Heart right ventricle (tissue), 16 donors: ENCODE measurements at places on chromosomes 4 and X. TPM values are rescaled to one million over a fixed set of nuclear protein-coding genes. Genes with fewer than 3 reads are reported as not detected.

DNA sequence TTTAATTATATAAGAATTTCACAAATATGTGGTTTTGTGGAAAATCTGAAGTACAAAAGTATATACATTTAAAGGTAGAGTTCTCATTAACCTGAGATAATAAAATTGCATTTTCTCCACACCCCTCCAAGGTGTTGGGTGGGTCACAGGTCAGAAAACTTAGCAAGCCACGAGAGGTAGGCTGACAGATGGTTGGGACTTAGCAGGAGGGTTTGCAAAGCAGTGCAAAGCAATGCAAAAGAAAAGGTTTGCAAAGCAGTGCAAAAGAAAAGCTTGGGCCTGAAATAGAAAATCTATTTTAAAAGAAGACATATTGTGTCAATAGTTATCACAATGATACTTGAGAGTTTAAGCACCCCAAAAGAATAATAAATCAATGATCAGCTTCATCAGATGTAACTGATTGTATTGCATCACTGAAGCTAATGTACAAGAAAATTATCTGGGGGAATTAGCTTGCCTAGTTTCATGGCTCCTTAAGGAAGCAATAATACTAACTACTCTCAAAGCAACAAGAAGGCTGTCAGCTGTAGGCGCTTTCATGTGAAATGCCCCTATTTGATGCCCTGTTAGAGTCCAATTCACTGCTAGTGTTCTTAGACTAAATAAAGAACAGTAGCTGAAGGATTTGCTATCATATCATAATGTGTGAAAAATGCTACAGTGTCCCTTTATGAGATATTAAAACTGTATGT is 319.5 kb downstream of the KCNIP4 start:
- H3K27ac ChIP-seq = no peak overlapping the region
- no peaks in the 10 kb centered on the region for H3K36me3 ChIP-seq
- H3K27me3 ChIP-seq = no peaks in the 10 kb centered on the region
- H3K4me3 ChIP-seq = no peak overlapping the region

GRCh38 chr4:184329659-184330400 is 112.2 kb upstream of the ENPP6 start:
- H3K4me3 ChIP-seq = no peak overlapping the region
- no peaks in the 10 kb centered on the region for H3K36me3 ChIP-seq
- H3K4me1 ChIP-seq = no peaks in the 10 kb centered on the region
- no peak for DNase-seq
- no peak overlapping the region for H3K27ac ChIP-seq

- DNase-seq = no peak
- no peak overlapping the region for H3K27ac ChIP-seq
- no peaks in the 10 kb centered on the region for H3K4me1 ChIP-seq
- no peak overlapping the region for H3K4me3 ChIP-seq
- peaks cover 18% of the 10 kb centered on the region for H3K27me3 ChIP-seq
- no peaks in the 10 kb centered on the region for H3K36me3 ChIP-seq
Measured at GRCh38 chr4:41787931-41788330, 39.4 kb upstream of the PHOX2B start.

GRCh38 chrX:24201216-24201615 is 51.7 kb downstream of the ZFX start:
- no peaks in the 10 kb centered on the region for H3K36me3 ChIP-seq
- H3K4me3 ChIP-seq = no peak overlapping the region
- peaks cover 14% of the 10 kb centered on the region for H3K4me1 ChIP-seq
- no peaks in the 10 kb centered on the region for H3K27me3 ChIP-seq

DNA sequence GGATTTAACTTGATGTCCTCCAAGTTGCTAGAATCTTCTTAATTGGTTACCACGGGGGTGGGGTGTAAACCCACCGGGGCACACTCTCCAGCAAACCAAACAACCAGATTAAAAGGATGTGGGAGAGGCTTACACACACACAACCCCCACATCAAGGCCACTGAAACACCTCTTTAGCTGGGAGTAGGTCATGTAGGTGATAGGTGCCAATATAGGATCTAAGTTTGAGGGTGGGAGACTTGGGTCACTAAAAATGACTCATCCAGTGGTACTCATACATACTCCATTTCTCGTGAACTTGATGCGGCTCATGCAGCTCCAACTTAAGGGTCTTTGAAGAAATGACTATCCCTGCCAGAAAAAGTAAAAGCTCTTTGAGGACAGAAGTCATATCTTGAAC is 20.5 kb upstream of the CD40LG start:
- no peak overlapping the region for H3K27ac ChIP-seq
- no peaks in the 10 kb centered on the region for H3K4me1 ChIP-seq
- H3K4me3 ChIP-seq = no peak overlapping the region

DNA sequence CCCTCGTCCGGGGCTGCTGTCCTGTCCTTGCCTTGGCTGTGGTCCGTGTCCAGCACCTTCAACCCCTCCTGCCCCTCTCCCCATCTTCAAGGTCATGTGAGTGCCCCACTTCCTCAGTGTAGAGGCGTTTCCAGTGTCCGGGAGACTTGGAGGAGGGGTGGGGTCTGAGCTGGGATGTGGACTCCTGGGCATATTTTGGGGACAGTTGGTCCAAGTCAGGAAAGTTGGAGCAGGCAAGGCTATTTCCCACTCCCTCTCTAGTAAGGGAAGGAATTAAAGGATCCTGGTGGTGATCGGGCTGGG is 3.0 kb downstream of the PCGF3 start:
- H3K27ac ChIP-seq = no peak overlapping the region
- no peak overlapping the region for H3K4me3 ChIP-seq
- no peaks in the 10 kb centered on the region for H3K27me3 ChIP-seq
- DNase-seq = no peak

- H3K27me3 ChIP-seq = no peaks in the 10 kb centered on the region
- H3K4me1 ChIP-seq = peaks cover 52% of the 10 kb centered on the region
- H3K4me3 ChIP-seq = no peak overlapping the region
- no peak overlapping the region for H3K27ac ChIP-seq
Measured at GRCh38 chr4:87116231-87116630, 104.2 kb downstream of the KLHL8 start.

GRCh38 chrX:34632384-34632783 is 24.7 kb downstream of the TMEM47 start:
- no peak overlapping the region for H3K4me3 ChIP-seq
- H3K27ac ChIP-seq = no peak overlapping the region
- peaks cover 17% of the 10 kb centered on the region for H3K4me1 ChIP-seq
- peaks cover 4% of the 10 kb centered on the region for H3K27me3 ChIP-seq

DNA sequence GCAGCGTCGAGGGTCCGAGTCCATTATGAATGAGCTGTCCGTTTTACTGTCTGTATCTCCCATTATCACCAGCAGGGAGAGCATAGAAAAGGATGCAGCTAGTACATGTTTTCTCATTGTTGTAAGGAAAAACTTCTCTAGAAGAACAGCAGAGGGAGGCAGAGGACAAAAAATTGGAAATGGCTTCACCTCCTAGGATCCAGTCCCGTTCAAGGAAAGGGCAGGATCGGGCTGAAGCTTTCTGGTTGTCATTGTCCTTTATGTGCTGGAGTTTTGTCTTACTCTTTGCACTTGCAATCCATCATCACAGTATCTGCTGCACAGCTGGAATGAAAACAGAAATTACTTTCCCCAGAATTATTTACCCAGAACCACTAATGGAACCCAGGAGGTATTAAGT is 14.7 kb downstream of the NDP start:
- H3K27ac ChIP-seq = no peak overlapping the region
- DNase-seq = no peak
- H3K36me3 ChIP-seq = no peaks in the 10 kb centered on the region

GRCh38 chrX:39261446-39262147 is 460.3 kb downstream of the MID1IP1 start:
- H3K27me3 ChIP-seq = no peaks in the 10 kb centered on the region
- H3K27ac ChIP-seq = no peak overlapping the region
- no peaks in the 10 kb centered on the region for H3K4me1 ChIP-seq
- peak; percentile 13 for DNase-seq
- no peaks in the 10 kb centered on the region for H3K36me3 ChIP-seq
- H3K4me3 ChIP-seq = no peak overlapping the region

GRCh38 chr4:184983672-184984356 is 34.5 kb upstream of the HELT start:
- H3K36me3 ChIP-seq = no peaks in the 10 kb centered on the region
- peak; percentile 69 for DNase-seq

DNA sequence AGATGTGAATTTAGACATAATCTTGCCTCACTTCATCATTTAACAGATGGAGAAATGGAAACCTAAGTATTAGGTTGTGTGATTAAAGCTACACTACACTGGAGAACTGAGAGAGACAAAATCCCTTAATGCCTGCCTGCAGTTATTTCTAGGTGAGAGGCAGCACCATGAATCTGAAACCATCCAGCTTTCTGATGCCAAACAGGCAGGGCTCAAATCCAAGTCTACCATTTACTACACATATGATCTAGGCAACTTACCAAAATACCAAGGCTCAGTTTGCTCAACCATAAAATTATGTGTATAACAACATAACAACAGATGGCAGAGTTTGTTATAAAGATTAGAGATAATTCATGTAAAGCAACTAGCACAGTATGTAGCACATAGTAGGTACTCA is 38.7 kb downstream of the GABRA4 start:
- no peaks in the 10 kb centered on the region for H3K36me3 ChIP-seq
- DNase-seq = no peak
- no peak overlapping the region for H3K4me3 ChIP-seq
- H3K27me3 ChIP-seq = no peaks in the 10 kb centered on the region

GRCh38 chr4:1298461-1298860 is 8.8 kb downstream of the MAEA start:
- no peaks in the 10 kb centered on the region for H3K36me3 ChIP-seq
- peak overlapping the region; percentile 82 for H3K27ac ChIP-seq
- H3K4me1 ChIP-seq = peaks cover 57% of the 10 kb centered on the region
- no peaks in the 10 kb centered on the region for H3K27me3 ChIP-seq

GRCh38 chr4:158599765-158600498 is 71.8 kb downstream of the C4orf46 start:
- no peak for DNase-seq
- H3K27me3 ChIP-seq = no peaks in the 10 kb centered on the region
- no peak overlapping the region for H3K27ac ChIP-seq
- no peaks in the 10 kb centered on the region for H3K4me1 ChIP-seq
- no peaks in the 10 kb centered on the region for H3K36me3 ChIP-seq
- no peak overlapping the region for H3K4me3 ChIP-seq

- H3K27ac ChIP-seq = no peak overlapping the region
- H3K27me3 ChIP-seq = no peaks in the 10 kb centered on the region
- H3K4me3 ChIP-seq = no peak overlapping the region
Measured at GRCh38 chr4:184437565-184438265, 36.6 kb downstream of the IRF2 start.

- no peak for DNase-seq
- peaks cover 18% of the 10 kb centered on the region for H3K27me3 ChIP-seq
- H3K36me3 ChIP-seq = no peaks in the 10 kb centered on the region
- H3K4me1 ChIP-seq = peaks cover 5% of the 10 kb centered on the region
- no peak overlapping the region for H3K27ac ChIP-seq
Measured at GRCh38 chr4:1767770-1768366, 25.2 kb upstream of the FGFR3 start.

DNA sequence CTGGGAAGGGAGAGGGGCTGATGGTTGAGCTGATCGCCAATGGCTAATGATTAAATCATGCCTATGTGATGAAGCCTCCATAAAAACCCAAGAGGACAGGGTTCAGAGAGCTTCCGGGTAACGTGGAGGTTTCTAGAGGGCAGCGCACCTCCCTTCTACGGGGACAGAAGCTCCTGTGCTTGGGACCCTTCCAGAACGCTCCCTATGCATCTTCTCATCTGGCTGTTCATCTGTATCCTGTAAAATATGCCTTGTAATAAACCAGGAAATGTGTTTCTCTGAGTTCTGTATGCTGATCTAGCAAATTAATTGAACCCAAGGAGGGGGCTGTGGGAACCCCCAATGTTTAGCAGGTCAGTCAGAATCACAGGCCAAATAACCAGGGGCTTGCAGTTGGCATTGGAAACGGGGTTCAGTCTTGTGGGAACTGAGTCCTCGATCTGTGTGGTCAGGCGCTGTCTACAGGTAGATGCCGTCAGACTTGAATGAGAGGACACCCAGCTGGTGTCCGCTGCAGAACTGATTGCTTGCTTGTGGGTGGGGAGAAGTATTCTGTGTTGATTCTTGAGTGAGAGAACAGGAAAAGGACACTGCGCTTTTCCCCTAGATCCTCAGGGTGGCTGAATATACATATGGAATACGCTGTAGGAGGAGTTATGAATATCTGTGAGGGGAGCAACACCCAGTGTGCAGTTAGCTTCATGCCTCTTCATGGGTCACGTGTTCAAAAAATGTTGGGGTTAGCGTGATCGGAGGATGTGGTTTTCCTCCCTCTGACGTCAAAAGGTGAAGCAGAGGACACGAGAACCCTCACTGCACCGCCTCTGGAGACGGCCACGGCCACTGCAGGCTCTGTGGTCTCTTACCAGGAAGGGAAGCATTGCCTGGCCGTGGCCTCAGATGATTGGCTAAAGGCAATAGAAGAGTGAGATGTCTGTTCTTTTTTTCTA is 29.2 kb downstream of the HTT-AS start:
- H3K36me3 ChIP-seq = no peaks in the 10 kb centered on the region
- peaks cover 34% of the 10 kb centered on the region for H3K4me1 ChIP-seq
- DNase-seq = peak; percentile 46

DNA sequence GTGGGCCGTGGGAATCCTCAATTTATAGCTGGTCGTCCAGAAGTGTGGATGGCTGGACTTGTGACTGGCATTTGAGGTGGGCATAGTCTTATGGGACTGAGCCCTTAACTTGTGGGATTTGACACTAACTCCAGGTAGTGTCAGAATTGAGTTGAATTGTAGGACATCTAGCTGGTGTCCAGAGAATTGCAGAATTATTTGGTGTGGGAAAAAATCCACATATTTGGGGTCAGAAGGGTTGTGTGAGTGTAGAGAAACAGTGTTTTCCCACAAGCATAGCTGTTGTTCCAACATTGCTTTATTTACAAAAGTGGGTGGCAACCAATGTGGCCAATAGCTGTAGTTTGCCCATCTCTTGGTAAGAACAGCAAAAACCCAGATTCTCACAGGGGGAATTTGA is 91.3 kb downstream of the MOSPD2 start:
- no peaks in the 10 kb centered on the region for H3K36me3 ChIP-seq
- no peaks in the 10 kb centered on the region for H3K27me3 ChIP-seq
- DNase-seq = no peak
- no peak overlapping the region for H3K4me3 ChIP-seq
- no peak overlapping the region for H3K27ac ChIP-seq

GRCh38 chrX:39753293-39753996 is 344.3 kb downstream of the BCOR start:
- H3K27ac ChIP-seq = no peak overlapping the region
- H3K4me1 ChIP-seq = peaks cover 29% of the 10 kb centered on the region
- DNase-seq = no peak
- no peak overlapping the region for H3K4me3 ChIP-seq
- no peaks in the 10 kb centered on the region for H3K27me3 ChIP-seq

EFHC2 gene
- 16.4 TPM for total RNA-seq

CLIC2 gene
- 7.7 TPM for total RNA-seq

ADRA2C gene
- 4.1 TPM for total RNA-seq

ARX gene
- not detected for total RNA-seq

UGT2B11 gene
- not detected for total RNA-seq

FGB gene
- not detected for total RNA-seq

NSUN7 gene
- 0.21 TPM for total RNA-seq

APEX2 gene
- 12.5 TPM for total RNA-seq

RAB9B gene
- 35.0 TPM for total RNA-seq

BMPR1B gene
- total RNA-seq = 2.2 TPM

GPC3 gene
- 2.4 TPM for total RNA-seq
